ENCODE measurements at places on chromosomes 7 and 10. TPM values are rescaled to one million over a fixed set of nuclear protein-coding genes. Genes with fewer than 3 reads are reported as not detected.

The AHR gene
- total RNA-seq = 28.4 TPM

The TOMM7 gene
- 141 TPM for total RNA-seq

The ECHS1 gene
- 118 TPM for total RNA-seq

The SAMD9L gene
- 5.1 TPM for total RNA-seq

The FBH1 gene
- total RNA-seq = 174 TPM

The NME8 gene
- 5.8 TPM for total RNA-seq

The LOXL4 gene
- total RNA-seq = 18.9 TPM

The BLVRA gene
- 16.8 TPM for total RNA-seq

The ASB4 gene
- 1.9 TPM for total RNA-seq

The ASB15 gene
- 1.1 TPM for total RNA-seq

The CUZD1 gene
- 1.5 TPM for total RNA-seq

The TUBGCP2 gene
- total RNA-seq = 101 TPM

The ASAH2 gene
- 8.7 TPM for total RNA-seq

The ENTPD1 gene
- 11.3 TPM for total RNA-seq

The MAT1A gene
- 5.6 TPM for total RNA-seq

The PDE1C gene
- 9.5 TPM for total RNA-seq

The UNCX gene
- 0.24 TPM for total RNA-seq

The LIPM gene
- total RNA-seq = not detected

The TAS2R41 gene
- 0.55 TPM for total RNA-seq

The ZNF736 gene
- 56.3 TPM for total RNA-seq

The FXYD4 gene
- 1.5 TPM for total RNA-seq

The ELFN1 gene
- 3.2 TPM for total RNA-seq

Data from testis (tissue), 5 donors.